NCI-H774 (cell line): ENCODE measurements at places on chromosomes 11 and 22.

GRCh38 chr11:57786436-57786835 is 24.8 kb downstream of the CTNND1 start:
- no peak for DNase-seq

- DNase-seq = no peak
These were observed 27.4 kb upstream of the YPEL1 start for GRCh38 chr22:21762712-21763581.

DNA sequence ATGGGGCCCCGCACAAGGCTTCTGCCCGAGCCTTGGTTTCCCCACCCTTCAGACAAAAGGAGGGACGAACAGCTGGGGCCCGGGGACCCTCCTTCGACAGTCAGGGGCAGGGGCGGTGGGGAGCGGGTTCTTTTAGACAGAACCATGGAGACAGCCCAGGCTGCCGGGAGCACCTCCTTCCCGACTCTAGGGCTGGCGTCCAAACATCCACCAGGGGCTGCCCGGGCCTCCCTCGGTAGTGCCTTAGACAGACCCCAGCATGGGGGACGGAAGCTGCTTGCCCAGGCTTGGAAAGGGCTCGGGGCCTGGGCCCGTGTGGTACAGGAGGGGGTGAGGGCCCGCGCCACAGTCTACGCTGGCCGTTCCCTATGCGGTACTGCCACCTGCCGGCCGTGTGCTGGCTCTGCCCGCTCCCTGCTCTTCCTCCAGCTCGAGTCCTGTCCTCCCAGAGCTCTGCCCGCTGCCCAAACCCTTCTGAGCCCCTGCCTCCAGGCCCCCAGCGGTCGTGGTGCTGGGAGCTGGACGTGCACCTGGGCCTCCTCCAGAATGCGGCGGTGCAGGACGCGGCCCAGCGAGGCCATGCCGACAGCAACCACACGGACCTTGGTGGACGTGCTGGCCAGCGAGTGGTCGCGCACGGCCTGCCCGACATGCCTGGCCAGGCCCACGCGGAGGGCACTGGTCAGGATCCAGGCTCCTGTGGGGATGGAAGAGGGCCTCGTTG is 20.1 kb downstream of the TSSC4 start:
- DNase-seq = peak; percentile 31

DNA sequence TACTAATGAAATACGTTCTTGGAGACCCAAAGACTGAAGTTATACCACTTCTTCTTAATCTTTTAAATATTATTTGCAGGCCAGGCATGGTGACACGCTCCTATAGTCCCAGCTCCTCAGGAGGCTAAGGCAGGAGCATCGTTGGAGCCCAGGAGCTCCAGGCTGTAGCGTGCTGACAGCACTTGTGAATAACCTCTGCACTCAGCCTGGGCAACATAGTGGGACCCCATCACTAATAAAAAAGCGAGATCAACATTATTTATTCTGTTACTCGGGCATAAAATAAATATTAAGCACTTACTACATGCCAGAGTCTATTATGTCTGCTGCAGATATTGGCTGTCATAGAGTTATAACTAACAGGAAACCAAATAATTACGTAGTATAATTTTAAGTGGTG is 720 bp upstream of the MED17 start:
- no peak for DNase-seq

DNA sequence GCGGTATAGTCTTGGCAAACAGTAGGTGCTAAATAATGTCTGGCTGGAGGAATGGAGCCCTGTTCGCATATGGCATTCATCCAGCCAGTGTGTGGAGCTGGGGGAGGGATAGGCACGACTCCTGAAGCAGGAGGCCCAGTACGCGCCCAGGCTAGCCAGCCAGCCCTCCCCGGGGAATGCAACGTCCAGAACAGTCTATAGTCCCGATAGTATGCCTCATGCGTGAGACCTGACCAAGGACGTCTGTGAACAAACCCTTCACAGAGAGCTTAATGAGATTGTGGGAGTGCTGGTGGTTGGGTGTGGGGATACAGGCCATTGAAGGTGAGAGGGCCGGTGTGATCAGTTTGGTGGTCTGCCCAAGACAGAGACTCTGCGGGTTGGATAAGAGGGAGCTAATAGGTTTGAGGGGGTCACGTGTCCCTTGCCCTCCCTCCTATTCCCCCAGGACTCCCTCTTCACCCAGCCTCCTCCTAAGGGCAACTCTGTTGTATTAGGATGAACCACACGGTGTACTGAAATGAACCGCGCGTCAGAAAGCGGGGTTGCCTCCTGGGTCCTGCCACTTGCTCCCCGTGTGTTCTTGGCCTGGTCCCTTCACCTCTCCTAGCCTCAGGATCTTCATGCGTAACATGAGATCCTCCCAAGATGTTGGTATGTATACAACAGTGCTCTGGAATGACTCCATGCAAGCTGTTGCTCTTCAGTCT is 987 bp upstream of the GRIK4 start:
- no peak for DNase-seq

DNA sequence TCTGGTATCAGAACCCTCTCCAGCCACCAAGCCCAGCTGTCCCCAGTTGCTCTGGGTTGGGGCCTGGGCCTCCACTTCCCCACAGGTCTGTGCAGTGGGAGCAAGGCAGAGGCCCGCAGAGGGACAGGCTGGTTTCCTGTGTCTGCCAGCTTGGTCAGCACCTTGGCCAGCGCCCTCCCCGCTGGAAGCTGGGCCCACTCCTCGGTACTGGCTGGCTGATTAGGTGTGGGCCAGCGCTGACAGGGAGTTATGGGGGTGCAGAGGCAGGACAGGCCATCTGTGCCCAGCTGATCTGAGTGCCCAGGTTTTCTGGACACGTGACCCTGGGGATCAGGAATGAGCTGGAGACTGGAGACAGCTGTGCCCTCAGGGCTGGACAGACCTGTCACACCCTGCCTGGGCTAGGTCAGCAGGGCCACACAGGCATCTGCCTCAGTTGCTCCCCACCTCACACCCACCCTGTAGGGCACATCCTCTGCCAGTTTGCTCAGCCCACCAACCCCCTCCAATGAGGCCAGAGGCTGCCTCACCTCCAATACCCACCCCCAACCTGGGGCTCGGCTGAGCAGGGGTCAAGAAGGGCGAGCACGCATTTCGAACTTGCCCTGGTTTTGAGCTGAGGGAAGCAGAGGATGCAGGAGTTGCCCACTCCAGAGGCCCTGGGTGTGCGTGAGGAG is 175.3 kb downstream of the IGLL1 start:
- DNase-seq = no peak

DNA sequence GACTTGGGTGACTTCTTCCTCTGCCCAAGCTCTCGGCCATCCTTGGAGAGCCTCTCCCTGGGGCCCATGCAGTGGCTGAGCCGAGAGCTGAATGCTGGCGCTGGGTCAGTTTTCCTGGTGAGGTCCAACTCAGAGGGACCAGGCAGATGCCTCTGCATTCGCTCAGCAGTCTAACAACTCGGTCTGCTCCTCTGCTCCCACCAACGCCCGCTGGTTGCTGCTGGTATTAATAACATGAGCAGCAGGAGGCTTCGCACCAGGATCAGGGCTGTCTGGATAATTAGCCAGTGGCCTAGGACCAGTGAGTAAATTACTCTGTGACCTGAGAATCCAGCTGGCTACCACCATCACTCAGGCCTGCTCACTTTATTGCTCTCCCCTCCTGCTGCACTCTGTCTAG is 77.7 kb upstream of the FAM181B start:
- DNase-seq = no peak

- no peak for DNase-seq
These were observed 15.0 kb downstream of the SYTL2 start for GRCh38 chr11:85795712-85796487.

DNA sequence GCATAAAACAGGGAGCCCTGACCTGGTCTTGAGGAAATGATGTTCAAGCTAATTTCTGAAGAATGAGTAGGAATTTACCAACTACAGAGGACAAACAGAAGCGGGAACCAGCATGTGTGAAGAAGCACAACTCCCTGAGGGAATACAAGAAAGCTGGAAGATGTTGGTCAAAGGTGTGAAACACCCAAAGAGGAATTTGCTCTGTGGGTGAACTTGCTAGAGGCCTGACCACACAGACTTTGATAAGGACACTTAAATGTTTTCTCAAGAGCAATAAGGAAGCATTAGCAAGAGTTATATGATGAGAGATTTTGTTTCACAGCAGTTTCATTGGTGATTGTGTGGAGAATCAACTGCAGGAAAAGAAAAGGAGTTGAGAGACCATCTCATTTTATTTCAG is 17.6 kb downstream of the SLC5A12 start:
- DNase-seq = no peak

GRCh38 chr11:128832121-128832497 is 35.0 kb downstream of the KCNJ1 start:
- DNase-seq = no peak

DNA sequence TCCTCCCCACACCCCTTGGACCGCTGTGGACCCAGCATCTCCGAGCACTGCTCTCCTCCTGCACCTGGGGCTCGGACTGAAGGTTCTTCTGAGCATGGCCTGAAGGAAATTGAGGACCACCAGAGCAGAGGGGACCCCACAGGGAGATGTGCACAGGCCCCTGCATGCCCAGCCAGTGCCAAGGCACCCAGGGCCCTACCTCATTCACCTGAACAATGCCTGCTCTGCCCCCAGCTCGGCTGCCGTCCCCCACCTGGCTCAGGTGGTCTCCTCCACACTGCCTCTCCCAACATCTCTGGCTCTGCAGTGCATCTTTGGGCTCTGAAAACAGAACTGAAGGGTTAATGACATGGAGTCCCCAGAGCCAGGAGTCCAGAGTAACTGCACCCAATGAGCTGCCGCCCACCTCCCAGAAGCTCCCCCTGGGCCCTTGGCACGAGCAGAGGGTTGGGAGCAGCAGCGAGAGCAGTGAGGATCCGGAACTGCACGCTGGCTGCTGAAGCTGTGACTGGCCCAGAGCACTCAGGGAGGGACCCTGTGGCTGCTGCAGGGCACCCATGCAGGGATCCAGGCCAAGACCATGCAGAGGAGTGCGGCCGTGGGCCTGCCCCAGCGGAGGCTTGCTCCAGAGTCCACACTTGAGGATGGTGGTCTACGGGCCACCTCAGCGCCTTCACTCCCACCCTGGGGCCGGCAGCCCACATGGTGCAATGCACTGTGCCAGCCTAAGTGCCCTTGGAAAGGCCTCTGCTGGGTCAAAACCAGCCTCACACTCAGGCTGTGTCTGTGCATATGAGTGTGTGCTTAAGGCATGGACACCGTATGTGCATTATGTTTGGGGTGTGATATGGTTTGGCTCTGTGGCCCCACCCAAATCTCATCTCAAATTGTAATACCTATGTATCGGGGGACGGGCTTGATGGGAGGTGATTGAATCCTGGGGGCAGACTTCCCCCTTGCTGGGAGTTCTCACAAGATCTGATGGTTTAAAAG is 686.1 kb downstream of the TBC1D22A start:
- DNase-seq = no peak

DNA sequence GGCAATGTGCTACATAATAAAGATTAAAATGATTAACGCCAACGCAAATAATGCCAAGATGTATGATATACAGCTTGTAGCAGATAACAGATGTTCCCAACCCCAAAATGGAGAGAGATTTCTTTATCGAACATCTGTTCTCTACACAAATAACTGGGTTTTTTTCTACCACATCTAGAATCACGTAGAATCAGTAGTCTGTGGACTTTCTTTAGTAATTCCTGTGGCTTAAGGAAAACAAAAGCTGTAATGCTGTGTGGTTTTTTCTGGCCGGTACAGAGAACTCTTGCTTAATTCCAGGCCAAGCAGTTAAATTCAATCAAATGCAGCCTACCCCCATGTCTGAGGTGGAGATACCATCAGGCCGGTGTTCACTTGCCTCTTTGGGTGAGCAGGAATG is 303.4 kb downstream of the FAT3 start:
- DNase-seq = no peak

DNA sequence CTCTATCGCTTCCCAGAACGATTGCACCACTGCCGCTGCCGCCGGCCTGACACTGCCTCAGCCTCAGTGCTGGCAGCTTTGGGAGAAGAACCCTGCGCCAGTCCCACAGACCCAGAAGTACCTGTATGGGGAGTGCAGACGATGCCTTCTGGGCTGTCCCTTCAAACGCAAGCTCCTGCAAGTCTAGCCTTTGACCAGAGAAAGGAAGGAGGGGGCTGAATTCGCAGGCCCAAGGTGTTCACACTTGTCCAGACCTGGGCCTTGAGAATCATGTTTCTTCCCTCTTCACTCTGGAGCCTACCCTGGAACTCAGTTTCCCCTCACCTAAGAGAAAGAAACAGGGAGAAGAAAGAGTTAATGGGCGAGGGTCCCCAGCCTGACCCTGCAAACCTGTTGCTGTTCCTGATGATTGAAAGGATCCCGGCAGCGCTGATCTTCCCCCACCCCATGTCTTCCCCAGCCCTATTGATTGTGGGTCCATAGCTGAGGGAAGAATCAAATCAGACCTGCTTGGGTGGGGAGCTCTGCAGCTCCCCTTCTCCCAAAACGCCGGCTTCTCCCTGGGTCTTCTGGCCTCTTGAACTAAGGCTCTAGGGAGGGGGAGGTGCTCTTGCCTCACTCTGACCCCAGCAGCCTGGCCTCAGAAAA is 786 bp upstream of the MCAM start:
- DNase-seq = no peak

DNA sequence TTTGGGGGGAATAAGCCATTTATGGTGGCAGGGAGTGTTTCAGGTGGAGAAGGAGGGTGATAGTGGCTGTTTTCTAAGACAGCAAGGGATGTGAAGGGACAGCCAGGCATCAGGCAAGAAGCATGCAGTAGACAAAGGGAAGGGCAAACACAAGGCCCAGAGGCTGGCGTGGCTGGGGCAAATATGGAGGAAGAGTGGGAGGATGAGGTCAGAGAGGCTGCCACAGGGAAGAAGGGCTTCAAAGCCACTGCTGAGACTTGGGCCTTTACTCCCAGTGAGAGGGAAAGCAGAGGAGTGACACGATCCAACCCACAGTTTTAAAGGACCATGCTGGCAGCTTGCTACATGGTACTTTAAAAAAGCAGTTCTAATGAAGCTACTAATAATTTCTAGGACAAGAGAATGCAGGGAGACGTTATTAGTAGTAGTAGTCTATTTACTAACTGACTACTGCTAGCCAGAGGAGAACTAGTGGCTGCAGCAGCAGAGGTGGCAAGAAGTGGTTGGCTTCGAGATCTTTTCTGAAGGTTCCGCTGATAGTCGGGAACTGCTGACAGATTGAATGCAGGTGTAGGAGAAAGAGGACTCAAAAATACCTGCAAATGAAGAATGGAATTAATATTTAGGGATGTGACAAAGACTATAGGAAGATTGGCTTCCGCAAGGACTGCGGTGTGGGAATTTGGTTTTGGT is 13.7 kb downstream of the KMT5B start:
- no peak for DNase-seq

- DNase-seq = no peak
These were observed 44.7 kb downstream of the CACNG2 start for GRCh38 chr22:36658900-36659299.

DNA sequence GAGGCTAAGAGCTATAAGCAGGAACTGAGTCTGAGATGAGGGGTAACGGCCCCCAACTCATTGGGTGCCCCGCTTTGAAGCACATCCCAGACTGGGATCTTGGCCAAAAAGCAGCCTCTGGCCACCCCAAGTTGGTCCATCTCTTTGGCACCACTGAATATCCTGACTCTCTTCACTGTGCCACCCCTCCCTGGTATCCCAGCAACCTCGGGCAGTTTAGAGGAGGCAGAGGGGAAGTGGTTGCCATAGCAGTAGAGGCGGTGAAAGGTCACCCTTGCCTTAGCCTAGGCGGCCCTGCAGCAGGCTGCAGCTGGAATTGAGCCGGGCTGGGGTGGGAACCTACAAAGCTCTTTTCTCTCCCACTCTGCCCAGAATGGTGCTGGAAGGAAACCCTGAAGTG is 1.1 kb downstream of the PELI3 start:
- DNase-seq = peak; percentile 7
